Gastroesophageal sphincter (tissue), 4 donors: ENCODE measurements at places on chromosomes 6 and 20.

DNA sequence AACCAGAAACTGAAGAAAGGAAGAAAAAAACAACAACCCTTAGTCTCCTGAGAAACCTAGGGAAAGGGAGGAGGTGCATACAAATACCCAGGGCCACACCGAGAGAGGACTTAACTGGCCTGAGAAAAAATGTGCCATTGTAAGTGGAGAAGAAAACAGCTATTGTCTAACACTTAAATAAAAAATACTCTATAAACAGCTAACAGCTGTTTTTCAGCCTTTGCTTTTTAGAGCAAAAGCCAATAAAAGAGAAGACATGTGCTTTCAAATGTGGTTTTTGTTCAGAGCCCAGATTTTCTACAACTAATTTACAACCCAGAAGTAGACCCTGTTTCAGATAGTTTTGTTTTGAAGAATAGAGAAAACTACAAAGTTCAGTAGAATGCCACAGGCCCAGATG, 56.0 kb upstream of the SLC22A16 start:
- ATAC-seq = no peak

DNA sequence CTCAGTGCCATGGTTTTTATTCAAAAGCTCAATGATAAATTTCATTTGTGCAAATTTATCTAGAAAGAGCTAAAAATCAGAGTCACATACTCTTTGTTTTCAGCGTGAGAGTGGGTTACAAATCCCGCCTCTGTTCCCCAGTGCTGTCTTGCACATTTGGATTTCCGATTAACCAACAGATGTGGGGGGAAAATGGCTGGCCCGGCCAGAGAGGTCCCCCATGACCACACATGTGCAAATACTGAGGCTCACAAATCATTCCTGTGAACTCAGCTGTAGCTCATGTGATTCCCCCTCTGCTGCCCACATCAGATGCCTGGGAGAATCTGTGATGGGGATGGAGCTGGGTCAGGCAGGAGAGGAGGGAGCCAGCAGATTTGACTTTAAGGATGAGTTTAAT, 168.7 kb downstream of the PAX1 start:
- ATAC-seq = no peak

- ATAC-seq = no peak
Measured at GRCh38 chr6:35280903-35281302, 16.7 kb upstream of the DEF6 start.

GRCh38 chr6:57207141-57207540, 15.0 kb downstream of the RAB23 start:
- no peak for ATAC-seq

DNA sequence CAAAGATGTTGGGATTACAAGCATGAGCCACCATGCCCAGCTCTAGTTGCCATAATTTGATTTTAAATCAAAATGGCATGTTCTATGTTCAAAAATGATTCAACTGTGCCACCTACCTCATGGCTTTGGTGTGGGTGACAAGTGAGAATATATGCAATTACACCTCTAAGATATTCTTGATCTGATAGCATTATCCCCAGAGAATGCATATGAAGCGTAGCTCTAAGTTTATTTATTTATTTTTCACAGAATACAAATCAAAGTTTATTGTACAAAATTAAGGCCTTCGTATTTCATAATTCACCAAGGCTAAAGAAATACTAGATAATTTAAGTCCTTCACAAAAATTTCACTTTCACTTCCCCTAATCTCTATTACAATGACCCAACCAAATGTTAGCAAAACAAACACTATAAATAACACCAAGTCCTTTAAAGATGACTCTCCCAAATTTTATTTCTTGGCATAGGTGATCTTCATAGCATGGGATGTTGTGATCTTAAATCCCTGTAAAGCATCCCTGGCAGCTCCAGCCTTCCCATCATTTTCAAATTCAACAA, 205.9 kb upstream of the TAB2 start:
- ATAC-seq = no peak

- no peak for ATAC-seq
Measured at GRCh38 chr20:40265825-40266533, 423.1 kb downstream of the MAFB start.

DNA sequence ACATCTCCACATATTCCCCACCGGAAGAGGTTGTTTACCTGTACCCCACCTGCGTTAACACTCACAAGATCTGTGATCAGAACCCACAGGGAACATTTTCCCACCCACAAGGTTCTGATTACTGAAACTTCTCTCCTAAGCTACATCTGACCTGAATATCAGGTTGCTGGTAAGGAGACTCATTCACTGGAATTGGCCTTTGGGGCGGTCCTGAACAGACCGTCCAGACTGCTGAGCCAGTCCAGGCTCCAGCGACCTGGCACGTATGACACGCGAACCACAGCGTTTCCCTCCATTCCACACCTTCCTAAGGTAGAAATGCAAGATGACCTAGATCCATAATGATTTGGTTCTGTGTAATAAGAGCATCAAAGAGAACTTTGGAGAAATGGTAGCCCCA, 9.8 kb downstream of the VGLL2 start:
- ATAC-seq = no peak

GRCh38 chr6:6362056-6362840, 41.8 kb upstream of the F13A1 start:
- no peak for ATAC-seq

- no peak for ATAC-seq
Measured at GRCh38 chr6:71460933-71461332, 172.3 kb downstream of the OGFRL1 start.

- ATAC-seq = peak; percentile 22
Measured at GRCh38 chr6:44012078-44012493, 115.2 kb downstream of the MRPL14 start.

DNA sequence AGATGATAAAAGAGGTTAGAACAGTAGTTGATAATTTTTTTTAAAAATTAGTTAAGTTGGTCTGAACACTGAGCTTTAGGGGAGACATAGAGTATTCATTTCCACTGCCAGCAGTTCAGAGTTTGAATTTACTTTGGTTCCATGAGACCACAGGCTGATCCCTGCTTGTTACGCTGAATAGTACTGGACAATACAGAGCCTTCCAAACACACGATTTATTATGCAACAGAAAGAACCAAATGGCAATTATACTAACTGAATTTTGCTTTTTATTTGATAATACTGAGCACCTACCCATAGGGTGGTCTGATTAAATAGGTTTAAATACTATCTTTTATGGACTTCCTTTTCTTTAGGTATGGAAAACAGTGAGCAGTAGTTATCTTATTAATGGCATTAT, 111.4 kb downstream of the POPDC3 start:
- ATAC-seq = no peak

DNA sequence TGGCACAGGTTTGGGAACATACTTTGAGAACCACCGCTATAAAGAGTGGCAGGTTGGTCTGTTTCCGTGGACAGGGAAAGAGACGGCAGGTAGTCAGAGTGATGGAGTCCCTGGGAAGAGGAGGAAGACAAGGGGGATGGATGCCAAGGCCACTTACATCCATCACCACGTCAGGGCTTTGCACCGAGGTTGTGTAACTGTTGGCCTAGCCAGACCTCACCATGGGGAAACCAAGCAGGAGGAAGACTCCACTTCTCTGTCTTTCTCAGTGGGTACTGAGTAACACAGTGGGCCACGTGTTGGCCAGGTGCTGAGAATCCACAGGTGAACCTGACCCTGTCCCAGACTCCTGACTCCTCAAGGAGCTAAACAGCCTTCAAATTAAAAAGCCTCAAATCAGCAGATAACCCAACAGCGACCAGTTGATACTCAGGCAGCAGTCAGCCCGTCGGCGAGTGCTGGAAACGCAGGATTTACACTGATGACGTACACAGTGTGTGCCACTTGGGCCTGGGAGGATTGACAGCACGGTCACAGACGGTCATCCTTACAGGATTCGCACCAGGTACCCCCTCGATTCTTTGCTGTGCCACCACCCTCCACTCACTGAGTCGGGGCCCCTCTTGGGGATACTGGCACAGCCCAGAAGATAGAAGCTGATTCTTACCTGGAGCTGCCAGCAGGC, 134.6 kb upstream of the SNX9 start:
- peak; percentile 13 for ATAC-seq

- ATAC-seq = no peak
Measured at GRCh38 chr6:26459023-26459810, 1.5 kb downstream of the BTN2A1 start.

GRCh38 chr6:44128020-44128917, 915 bp downstream of the TMEM63B start:
- peak; percentile 19 for ATAC-seq

DNA sequence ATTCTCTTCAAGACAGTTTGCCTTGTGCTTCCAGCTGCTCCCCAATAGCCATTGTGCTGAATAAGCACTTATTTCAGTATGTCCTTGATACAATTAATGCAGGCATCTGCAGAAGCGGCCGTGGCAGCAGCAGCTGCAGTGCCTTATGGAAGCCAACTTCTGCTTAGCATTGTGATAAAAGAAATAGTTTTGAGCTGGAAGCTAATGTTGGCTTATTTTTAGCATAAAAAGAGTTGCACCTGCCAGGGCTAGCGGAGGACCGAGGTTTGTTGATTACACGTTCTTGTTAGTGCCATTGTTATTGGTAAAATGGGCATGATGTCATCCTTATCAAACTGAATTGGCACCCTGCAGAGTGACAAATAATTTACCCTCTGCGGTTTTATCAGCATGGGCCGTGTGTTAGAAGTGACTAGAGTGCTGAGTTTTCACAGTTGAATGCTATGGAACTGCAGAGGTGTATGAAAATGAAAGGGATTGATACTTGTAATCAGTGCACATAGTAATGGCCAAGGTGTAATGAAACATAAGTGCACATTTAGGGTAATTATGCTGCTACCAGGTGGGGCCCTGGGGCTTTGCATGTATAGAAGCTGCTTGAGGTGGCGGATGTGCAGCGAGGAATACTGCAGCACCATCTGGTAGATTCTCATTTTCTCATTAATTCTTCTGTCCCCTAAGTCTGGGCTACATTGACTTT, 334.3 kb downstream of the CDKAL1 start:
- ATAC-seq = no peak

GRCh38 chr20:63491635-63492230, 7.2 kb downstream of the EEF1A2 start:
- no peak for ATAC-seq

DNA sequence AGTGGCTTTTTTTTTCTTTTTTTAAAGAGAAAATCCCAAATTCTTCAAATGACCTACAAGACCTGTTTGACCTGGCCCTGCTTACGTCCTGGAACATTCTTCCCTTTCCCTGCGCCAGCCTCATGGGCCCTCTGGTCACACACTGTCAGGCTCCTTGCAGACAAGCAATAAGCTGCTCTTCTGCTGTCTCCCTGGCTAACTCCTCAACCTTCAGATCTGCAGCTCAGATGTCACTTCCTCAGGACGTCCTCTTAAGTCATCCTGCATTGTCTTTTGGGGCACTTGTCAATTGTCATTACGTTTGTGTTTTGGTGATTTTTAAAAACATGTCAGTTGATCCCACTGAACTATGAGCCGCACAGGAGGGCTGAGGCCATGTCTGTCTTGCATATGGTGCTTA, 28.9 kb upstream of the SLC35D3 start:
- no peak for ATAC-seq

DNA sequence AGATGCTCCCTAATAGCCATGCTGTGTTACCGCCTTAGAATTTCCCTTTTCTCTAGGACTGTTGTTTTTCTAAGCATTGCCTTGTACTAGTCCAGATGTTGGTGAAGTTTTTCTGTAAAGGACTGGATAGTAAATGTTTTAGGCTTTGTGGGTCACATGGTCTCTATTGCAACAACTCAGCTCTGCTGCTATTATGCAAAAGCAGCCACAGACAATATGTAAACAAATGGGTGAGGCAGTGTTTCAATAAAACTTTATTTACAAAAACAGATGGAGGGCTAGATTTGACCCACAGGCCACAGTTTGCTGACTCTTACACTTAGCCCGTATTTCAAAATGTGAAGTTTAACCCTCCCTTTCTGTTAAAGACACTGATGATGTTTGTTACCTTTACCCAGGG, 207.6 kb upstream of the MYLIP start:
- ATAC-seq = no peak
